Bone marrow (tissue), 2 donors: ENCODE measurements at places on chromosomes 1 and 21.

- no peak for DNase-seq
These were observed 160.6 kb upstream of the C21orf91 start for GRCh38 chr21:17979763-17980162.

DNA sequence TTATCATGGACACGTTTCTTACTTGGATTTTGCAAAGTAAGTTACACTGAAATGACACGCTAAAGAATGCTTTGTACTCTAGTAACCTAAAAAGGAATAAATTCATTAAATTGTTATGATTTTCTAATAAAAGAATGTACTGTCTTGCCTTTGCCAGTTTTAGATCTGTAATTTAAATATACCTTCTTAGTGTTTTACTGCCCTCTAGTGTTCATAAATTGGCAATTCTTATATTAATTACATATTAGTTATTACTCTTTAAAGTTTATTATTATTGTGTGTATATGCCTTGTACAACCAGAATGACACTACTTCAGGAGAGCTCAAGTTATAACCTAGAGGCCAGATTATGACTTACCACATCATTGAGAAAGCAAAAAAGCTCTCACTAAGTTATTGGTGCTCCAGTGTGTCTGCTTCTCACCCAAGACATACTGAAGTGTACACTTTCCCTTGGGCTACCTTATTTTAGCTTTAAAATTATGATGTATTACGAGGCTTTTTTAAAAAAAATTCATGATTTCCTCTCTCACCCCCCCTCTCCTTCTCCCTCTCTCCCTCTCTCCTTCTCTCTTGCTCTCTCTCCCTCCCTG is 169.9 kb downstream of the HS2ST1 start:
- DNase-seq, result no peak

DNA sequence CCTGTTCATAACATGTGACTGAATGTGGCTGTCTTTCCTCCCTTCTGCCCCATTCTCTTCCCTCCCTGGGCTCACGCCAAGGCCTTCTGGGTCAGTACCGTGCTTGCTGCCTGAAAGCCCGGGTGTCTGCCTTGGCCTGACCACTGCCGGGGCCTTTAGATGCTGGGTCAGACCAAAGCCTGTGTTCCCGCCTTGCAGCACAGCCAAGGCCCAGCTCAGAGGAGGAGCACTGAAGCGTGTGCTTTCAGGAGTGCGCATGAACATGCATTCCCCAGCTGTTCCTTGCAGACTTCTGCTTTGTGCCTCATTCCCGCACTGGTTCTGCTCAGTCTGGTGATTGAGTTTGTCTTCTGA is 27.0 kb upstream of the SARS1 start:
- DNase-seq, result no peak

DNA sequence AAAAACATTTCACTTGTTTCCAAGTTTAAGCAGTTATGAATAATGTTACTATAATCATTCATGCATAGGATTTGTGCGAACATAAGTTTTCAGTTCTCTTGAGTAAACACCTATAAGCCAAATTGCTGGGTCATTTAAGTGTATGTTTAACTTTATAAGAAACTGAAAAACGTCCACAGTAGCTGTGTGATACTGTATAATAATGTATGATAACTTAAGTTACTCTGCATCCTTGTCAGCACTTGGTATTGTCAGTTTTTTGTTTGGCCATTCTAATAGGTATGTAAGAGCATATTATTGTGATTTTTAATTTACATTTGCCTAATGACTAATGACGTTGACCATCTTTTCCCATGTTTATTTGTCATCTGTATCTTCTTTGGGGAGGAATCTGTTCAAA is 14.4 kb upstream of the SLC35A3 start:
- no peak for DNase-seq

DNA sequence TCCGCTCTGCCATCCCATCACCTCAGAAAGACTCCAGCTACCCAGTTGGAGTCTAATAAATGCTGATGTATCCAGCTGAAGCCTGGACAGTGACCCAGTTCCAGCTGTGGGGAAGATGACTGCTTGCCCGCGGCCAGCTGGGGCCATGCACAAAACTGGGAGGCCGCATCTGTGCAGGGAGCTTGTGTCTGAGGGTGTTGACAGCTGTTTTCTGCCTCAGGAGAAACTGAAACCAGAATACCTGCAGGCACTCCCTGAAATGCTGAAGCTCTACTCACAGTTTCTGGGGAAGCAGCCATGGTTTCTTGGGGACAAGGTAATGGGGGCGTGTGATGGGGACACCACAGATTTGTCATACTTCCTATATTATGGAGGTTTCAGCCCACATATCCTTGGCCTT is 3.2 kb downstream of the GSTM2 start:
- DNase-seq, result no peak
